Stimulated activated CD8-positive, alpha-beta memory T cell treated with anti-CD3 and anti-CD28 coated beads, Interleukin-4, amount 100 ng/mL, for 4 hours (primary cell): ENCODE measurements at places on chromosomes 4 and X.

DNA sequence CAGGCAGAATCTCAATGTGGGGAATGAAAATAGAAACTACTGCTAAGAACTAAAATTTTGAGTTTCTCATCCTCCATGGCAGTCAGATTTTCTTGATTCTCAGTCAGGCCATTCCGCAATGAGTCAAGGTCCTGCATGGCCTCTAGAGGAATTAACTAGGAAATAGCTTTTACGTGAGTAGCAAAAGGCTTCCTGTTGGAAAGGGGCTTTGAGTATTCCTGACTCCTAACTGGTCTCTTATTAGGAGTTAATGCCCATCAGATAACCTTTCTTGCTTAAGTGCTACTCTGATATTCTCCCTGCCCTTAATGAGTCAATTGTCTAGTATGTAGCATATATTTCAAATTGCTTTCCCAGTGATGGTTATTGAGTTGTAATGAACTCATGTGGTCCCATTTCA is 65.7 kb upstream of the ARHGAP24 start:
- DNase-seq: no peak

GRCh38 chrX:115602729-115603389 is 41.9 kb downstream of the PLS3 start:
- no peak for DNase-seq

DNA sequence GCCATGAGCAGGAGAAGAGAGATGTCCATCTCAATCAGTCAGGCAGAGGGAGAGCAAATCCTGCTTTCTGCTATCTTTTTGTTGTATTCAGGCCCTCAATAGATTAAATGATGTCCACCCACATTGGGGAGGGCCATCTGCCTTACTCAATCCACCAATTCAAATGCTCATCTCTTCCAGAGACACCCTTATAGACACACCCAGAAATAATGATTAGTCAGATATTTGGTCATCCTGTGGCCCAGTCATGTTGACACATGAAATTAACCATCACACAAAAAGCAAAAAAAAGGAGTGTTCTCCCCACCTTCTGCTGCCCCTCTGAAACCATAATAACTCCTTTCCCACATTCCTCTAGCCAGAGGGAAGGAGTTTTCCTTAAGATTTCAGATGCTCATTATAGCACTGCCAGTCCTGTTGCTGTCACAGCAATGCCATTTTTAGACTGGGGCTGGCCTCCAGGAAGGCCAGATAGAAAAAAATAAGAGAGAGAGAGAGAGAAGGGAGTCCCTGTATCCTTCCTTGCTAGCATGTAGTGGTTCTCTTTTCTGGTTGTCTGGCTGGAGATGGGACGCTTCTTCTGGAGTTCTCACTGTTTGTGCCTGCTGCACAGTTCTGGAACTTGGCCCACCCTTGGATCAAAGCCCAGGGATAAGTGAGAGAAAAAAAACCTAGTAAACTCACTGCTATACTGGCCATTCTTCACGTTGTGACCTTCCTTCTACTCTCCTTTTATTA is 177.7 kb downstream of the RBM46 start:
- DNase-seq: no peak

- DNase-seq: no peak
Measured at GRCh38 chrX:45140812-45141211, 59.9 kb downstream of the DIPK2B start.

DNA sequence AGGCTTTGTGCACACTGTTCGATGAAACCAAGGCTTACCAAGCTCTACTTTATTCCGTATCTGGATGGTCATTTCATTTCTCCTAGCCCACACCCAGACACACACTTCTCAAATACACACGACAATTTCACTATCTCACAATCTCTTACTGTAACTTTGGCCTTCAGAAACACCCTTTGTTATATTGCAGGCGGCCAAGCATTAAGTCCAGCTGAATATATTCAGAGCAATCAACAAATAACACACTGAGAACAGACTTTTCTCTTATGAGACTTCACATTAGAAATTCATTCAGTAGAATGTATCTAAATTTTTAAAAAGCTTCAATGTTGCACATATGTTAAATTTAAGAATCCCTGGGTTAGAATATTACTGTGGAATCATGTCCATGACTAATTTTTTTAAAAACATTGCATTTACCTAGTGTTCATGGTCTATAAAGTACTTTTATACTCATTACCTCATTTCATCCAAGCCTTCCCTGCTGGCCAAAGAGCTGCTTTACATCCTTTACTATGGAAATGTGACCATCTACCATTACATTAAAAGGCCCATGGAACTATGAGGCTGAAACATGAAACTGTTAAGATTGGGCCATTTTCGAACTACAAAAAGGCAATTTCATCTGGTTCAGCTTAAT is 10.5 kb upstream of the MAGEB17 start:
- DNase-seq: no peak

- DNase-seq: no peak
Measured at GRCh38 chr4:40572692-40573310, 56.9 kb downstream of the RBM47 start.

- DNase-seq: no peak
Measured at GRCh38 chr4:153018684-153019083, 82.6 kb downstream of the FHDC1 start.
